Astrocyte of the cerebellum (primary cell): ENCODE measurements at places on chromosomes 12 and 14.

DNA sequence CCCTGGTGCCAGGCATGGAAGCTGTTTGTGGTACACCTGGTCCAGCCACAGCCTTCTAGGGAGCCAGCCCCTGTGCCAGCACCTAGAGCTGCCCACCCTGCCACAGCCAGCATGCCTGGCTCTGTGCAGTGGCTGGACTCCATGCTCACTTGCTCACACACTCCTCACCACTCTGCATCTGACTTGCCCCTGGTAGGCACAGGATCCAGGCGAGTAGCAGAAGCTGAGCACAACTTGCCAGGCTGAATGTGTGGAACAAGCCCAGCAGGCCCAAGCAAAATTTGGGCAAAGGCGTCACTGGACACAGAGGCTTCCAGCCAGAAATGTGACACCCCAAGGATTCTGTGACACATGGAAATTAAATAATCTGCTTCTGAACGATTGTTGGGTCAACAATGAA is 106.7 kb downstream of the MYF5 start:
- DNase-seq, result no peak

DNA sequence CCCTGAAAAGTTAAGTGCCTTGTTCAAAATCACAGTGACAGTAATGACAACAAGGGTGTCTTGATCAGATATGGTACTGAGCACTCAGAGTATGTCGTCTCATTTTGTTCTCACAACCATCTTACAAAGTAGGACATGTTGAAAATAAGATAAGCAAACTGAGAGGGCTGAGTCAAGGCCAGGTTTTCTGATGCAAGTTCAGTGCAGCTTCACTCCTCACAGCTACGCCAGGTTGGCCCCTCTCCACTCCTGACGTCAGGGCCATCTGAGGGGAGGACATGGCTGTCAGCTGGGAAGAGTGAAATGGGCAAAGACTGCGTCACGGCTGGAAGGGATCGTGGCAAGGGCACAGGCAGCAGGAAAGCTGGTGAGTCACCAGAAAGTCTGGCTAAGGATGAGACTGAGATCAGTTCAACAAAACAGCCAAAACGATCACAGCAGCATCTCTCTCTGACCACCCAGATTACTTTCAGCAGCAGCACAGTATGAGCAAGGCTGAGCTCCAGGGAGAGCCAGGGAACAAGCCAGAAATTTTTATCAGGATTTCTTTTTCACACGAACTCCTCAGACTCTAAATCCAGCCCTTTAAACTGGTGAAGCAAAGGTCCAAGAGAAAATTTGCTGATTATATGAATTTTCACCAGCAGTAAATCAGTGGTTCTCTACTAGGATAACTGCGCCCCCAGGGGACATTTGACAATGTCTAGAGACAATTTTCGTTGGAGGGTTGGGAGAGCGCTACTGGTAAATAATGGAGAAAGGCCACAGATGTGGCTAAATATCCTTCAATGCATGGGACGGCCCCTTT is 297.9 kb upstream of the AMIGO2 start:
- peak; percentile 97 for DNase-seq

GRCh38 chr12:49540229-49541139 is 1.7 kb downstream of the KCNH3 start:
- no peak for DNase-seq

DNA sequence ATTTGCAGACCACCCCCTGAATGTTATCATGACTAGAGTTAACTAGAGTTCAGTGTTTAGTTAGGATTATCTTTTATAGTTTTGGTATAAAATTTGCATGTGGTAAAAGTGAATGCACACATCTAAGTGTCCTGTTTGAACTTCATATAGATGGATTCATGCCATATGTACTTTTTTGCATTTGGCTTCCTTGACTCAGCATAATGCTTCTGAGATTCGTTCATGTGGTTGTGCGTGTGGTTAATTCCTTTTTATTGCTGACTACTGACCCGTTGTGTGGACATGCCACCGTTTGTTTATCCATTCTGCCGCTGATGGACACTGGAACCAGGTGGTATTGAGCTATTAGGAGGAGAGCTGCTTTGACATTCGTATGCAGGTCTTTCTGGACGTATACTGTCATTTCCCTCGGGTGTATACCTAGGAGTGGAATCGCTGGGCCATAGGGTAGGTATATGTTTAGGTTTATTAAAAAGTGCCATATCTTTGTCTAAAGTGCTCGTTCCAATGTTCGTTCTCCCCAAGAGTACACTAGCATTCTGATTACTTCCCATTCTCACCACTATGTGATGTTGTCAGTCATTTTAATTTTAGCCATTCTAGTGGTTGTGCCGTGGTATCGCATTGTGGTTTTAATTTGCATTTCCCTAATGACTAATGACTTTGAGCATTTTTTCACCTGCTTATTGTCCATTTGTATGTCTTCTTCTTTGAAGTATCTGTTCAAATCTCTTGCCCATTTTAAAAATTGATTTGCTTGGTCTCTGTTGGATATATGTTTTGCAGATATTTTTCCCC is 37.7 kb downstream of the RIN3 start:
- DNase-seq, result no peak

DNA sequence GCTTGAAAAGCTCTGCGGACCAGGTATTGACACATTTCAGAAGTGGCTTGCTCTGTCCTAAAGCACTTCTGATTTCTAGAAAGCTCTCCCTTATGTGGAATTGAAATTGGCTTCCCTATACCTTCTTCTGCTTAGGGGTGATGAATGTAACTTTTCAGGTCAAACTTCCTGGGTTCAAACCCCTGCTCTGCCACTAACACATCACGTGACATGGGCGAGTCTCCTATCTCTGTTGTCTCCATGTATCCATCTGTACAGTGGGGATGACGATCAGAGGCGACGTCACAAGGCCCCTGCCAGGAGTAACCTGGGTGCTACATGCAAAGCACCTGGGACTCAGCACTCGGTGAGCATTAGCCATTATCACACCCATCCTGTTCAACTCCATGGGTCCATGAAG is 73.7 kb upstream of the PIWIL1 start:
- DNase-seq, result no peak

GRCh38 chr14:71399057-71399487 is 491.8 kb downstream of the PCNX1 start:
- DNase-seq, result no peak
